Caco-2 (cell line): ENCODE measurements at places on chromosomes 3 and 15. TPM values are rescaled to one million over a fixed set of nuclear protein-coding genes. Genes with fewer than 3 reads are reported as not detected.

Gene EPHA3
- total RNA-seq: not detected in 2 replicates

DNA sequence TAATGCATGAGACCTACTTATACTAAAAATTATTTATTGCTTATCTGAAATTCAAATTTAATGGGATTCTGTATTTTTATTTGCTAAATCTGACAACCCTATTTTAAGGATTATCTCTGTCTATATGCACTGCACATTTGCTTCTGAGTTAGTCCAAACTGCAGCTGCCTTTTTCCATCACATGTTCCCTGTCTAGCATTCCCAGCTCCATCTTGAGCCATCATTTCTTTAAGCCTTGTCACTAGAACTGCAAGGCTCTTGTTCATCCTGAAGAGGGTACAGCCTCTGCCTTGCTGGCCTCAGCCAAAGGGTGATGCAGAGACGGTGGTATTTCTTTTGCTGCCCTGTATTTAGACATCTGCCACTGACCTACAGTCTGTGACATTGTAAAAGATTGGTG is 125.8 kb upstream of the STT3B start:
- DNase-seq: no peak

Gene EPHB3
- 5.6 and 6.9 TPM in 2 replicates for total RNA-seq

DNA sequence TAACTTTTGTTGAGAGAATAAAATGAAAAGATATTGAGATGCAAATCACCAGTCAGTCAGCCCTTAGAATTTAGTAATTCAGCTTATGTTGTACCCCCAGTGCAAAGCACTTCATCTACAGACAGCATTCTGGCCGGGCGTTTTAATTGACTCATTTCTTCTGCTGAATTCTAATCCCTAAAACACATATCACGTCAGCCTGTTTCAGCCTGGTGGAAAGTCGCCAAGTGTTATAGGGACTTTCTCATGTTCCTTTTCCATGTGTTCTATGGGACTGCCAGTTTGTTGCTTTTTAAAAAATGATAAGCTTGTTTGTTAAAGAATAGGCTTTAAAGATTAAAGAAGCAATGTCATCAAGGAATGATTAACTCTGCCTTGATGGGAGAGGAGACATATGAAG is 169.7 kb upstream of the BFSP2 start:
- no peak for DNase-seq

Gene CCR8
- not detected in 2 replicates for total RNA-seq

Gene P2RY13
- not detected in 2 replicates for total RNA-seq

- no peak for DNase-seq
These were observed 3.0 kb downstream of the TEX264 start for GRCh38 chr3:51673802-51674654.

DNA sequence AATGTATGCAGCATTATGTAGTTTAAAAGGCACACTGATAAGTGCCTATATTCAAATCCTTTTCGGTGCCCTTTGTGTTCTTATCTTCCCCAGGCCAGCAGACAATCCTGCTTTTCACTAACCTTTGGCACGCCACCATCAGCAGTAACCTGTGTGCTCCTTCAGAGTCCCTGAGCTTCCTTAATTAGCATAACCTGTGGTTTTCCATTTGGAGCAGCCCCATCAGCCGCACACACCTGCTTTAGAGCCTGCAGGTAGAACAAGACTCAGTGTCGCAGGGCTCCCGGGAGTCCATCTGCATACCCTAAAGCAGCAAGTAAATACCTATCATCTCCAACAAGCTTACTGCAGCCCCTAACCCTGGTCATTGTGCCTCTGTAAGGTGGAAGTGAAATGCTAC is 755.1 kb downstream of the ROBO2 start:
- peak; percentile 14 for DNase-seq

Gene RTP3
- not detected in 2 replicates for total RNA-seq

DNA sequence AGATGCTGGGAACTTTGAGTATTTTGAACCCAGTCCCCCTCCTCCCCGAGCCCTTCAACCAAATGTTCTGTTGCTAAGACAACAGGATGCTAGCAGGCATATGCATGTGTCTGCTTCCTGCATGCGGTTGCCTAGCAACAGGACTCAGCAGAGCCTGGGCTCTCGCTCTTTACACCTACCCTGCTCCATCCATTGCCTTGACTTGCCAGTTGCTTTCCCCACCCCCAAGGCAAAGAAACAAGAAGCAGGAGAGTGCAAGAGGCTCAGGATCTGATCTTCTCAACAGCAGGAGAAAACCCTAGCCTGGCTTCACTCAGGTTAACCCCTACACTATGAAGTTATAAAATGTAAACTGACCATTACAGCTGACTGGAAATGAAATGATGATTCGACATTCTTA is 393.0 kb downstream of the IGSF11 start:
- peak; percentile 38 for DNase-seq

GRCh38 chr3:55065331-55065730 is 137.5 kb upstream of the LRTM1 start:
- DNase-seq: no peak

Gene GOLGA6L7
- total RNA-seq: not detected in 2 replicates

- DNase-seq: no peak
These were observed 295.3 kb upstream of the UBE2E2 start for GRCh38 chr3:22907796-22908195.

Gene GRK7
- not detected in 2 replicates for total RNA-seq

Gene TMEM40
- 0.86 and 1.0 TPM in 2 replicates for total RNA-seq

GRCh38 chr3:142844339-142844977 is 44.4 kb downstream of the PCOLCE2 start:
- no peak for DNase-seq

Gene HOMER2
- 5.0 and 5.5 TPM in 2 replicates for total RNA-seq

GRCh38 chr15:42148808-42149492 is 7.5 kb downstream of the PLA2G4F start:
- peak; percentile 32 for DNase-seq

GRCh38 chr3:37773471-37773870 is 88.2 kb upstream of the CTDSPL start:
- DNase-seq: no peak

DNA sequence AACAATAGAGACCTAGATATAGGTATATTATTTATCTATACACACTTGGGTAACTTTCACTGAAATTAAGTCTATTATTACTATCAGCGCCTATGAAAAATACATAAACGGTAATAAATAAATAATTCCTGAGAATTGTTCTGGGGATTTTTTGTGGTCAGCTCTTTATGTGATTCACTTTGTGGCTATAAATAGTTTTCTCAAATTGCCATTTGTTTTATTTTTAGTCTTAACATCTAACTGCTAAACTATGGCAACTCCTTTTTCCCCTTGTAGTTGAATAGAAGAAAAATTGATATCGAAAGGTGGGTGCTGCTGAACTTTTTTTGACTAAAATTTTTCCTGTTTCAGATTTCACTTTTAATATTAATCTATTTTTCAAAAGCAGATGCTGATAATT is 189.0 kb downstream of the VGLL3 start:
- DNase-seq: no peak

- DNase-seq: peak; percentile 85
These were observed 45.2 kb downstream of the ATP2B2 start for GRCh38 chr3:10459954-10460754.

DNA sequence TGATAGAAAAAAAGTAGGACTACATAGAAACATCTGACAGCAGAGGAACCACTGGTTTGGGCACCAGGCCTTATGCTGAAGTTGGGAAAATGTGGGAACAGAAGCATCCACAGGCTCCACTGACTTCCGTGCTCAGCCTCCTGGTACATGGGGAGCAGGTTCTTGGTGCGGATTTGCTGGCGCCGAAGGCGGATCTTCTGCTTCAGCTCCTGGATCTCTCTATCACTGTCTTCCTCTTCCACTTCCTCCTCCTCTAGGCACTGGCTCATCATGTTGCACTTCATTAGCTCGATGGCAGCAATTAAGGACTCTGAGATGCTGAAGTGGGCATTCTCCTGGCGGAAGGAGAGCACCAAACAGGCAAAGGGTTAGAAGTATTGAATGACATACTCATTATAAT is 42.5 kb downstream of the RUBCN start:
- DNase-seq: no peak

DNA sequence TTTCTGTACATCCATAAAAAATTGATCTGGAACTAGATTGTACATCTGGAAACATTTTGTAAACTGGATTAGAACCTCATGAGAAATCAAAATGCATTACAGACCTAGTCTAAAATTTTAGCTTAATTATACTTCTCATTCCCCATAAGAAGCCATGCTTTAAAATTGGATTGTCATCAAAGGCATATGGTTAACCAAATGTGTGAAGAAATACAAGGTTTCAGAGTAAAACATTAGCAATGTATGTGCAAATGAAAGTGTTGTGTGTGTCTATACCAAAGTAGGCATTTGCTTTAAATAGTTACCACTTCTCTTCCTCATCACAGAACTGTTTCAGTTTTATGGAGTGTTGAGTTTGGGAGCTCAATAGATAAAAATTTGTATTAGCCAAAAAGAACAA is 968.7 kb downstream of the EPHA3 start:
- DNase-seq: no peak

- peak; percentile 3 for DNase-seq
These were observed 37.6 kb downstream of the ABTB1 start for GRCh38 chr3:127710155-127710941.

Gene DISP2
- total RNA-seq: 4.6 and 6.3 TPM in 2 replicates

DNA sequence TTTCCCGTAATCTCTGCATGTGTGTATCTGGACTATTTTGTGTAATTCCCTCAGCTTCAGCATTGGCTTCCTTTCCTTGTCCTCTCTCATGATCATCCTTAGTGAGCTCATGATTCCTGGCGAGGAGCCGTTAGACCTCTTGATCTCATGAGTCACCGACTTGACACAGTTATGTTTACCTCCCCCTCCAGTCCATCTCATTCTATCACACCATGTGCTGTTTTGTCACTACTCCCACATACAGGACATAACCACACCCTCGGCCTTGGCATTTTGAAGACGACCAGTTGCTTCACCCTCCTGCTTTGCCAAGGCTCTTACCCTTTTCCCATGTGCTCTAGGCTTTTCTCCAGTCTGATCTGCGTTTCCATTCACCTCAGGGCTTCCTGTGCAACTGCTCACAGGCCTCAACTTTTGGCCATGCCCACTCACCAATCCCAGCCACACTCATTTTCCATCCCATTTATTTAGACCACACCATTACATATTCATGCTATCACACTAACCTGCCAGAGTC is 41.5 kb downstream of the CP start:
- DNase-seq: no peak

GRCh38 chr3:99714146-99714545 is 75.8 kb downstream of the COL8A1 start:
- DNase-seq: no peak

Gene ISG20
- 6.4 and 7.7 TPM in 2 replicates for total RNA-seq

DNA sequence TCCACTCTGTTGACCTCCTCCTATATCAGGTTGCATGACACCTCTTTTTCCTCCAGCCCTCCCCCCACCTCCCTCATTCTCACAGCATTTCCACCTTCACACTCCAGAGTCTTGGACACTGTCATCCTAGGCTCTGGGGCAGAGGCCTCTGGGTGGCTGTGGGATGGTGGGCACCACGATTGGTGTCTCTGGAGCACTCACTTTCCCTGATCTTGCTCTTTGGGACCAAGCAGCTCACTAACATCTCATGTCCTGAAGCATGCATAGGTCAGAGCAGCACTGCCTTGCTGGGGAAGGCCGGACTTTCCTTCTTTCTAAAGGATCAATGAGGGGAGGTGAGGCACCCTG is 14.9 kb downstream of the ZBTB47 start:
- DNase-seq: peak; percentile 15

GRCh38 chr15:51649659-51650521 is 27.3 kb upstream of the DMXL2 start:
- peak; percentile 64 for DNase-seq

- no peak for DNase-seq
These were observed 303.9 kb upstream of the TBC1D5 start for GRCh38 chr3:18046131-18046915.

DNA sequence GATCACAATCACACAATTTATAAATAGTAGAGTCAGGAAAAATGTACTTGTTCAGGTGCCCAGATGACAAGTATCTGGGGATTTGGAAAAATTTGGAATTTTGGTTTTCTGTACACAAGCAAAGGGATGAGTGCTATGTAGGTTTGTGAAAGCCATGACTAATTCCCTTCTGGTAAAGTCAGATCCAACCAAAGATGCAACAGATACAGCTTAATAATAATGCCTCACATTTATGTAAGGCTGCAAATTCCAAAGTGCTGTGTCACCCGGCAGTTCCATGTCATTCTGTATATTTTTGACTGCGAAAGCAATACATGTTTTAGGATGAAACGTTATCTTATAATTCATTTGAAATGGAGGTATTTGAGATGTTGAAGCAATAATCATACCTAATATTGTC is 102.7 kb upstream of the AGBL1 start:
- no peak for DNase-seq

Gene RTP1
- not detected in 2 replicates for total RNA-seq

DNA sequence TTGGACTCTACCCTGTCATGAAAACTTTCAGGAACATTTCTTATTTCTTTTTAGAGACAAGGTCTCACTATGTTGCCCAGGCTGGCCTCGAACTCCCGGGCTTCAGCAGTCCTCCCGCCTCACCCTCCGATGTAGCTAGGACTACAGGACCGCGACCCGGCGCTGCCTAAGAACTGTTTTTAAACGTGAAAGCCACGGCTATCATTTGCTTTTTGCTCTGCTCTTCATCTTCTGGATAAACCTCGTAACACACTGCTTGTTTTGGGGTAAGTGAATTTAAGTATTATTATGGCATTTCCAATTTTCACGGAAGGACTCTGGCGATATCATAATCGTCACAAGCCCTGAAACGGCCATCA is 14.3 kb upstream of the CCNL1 start:
- no peak for DNase-seq

Gene LYZL4
- not detected in 2 replicates for total RNA-seq

Gene FAM81A
- total RNA-seq: 2.4 and 6.8 TPM in 2 replicates

DNA sequence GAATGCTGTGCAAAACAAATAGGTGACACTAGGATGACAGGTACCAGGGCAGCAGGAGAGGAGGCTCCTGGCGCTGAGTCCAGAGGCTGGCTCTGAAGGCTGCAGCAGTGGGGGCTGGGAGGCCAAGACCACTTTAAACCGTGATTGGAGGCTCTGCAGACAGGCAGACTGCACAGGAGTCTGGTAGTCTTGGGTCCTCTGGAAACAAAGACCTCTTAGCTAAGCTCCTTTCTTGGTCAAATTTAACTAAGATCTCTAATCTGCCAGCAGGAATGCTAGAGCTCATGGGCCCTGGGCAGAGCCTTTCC is 4.4 kb upstream of the MUSTN1 start:
- no peak for DNase-seq

Gene RNF111
- total RNA-seq: 26.1 and 30.5 TPM in 2 replicates

DNA sequence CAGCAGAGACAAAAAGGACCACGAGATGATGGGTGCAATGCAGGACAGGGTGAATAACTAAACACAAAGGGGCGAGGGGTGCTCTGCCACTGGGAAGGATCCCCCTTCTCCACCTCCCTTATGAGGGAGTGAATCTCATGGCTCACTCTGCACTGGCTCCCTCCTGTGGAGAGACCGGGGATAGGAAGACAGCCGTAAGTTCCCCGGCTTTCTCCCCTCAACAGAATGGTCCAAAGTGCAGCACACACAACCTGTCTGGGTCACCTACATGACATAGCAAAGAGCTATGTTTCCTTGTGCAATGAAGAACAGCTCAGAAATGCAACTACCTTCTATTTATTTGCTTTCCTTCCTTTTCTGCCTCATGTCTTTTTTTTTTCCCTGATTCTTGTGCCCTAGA is 7.8 kb upstream of the ACSBG1 start:
- peak; percentile 21 for DNase-seq
